ENCODE measurements at places on chromosomes 1 and 21.

GRCh38 chr1:154446292-154446691 is 41.1 kb downstream of the IL6R start:
- DNase-seq: no peak

DNA sequence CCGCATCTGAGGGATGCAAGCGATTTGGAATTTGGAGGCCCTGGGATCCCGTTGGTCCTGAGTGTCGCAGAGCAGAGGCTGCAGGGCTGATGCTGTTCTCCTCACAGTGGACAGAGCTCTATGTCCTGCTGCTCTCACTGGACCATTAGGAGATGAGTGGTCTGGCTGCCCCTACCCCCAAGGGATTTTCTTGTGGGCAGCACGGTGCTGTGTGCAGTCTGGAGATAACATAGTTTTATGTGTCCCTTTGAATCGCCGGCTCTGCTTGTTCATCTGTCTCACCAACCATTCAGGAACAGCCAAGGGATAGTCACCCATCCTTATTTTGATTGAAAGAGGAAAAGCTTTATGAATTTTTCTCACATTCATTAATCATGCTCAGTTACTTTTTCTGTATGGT is 49.9 kb downstream of the CHRM3 start:
- DNase-seq: no peak

DNA sequence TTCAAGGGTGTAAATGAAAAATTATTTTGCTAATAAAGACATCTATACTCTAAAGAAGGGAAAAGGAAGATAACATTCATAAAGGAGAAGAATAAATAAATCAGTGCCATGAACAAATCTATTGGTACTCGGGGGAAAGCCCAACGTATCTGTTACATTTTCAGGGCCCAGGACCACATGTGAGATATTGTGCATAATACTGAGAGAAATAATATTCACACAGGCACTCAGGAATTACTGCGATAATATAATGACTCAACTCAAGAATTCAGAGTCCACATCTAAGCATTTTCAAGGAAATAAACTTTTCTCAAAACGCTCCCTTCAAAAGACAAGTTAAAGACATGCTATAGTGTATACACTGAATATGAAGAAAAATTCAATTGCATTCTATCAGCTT is 108.8 kb downstream of the SMYD2 start:
- DNase-seq: no peak

DNA sequence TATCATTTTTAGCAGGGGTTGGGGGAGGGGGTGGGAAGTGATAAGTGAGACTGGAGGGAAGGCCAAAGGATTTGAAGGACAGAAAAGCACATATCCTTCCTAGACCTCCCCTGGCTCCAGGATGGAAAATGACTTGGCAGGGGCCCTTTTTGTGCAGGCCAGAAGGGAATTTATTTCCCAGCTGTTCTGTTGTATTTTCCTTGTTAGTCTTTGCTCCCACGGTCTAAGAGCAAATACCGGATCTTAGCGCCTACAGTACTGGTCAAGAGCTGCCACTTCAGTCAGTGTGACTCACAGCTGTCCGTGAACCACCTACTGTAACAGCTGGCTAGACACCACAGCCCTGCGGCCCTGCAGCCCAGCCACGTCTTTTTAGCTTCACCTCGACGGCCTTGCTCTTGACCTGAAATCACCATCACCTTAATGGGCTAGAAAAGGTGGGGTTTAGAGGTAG is 51.0 kb upstream of the ERRFI1 start:
- DNase-seq: no peak

Data from foreskin keratinocyte (primary cell).